HL-60 (cell line): ENCODE measurements at places on chromosomes 16 and 17.

- DNase-seq, result peak; percentile 94
Measured at GRCh38 chr17:74532115-74532514, 840 bp upstream of the CD300LB start.

GRCh38 chr16:77760800-77761199 lies 27.6 kb upstream of the VAT1L start:
- no peak for DNase-seq

DNA sequence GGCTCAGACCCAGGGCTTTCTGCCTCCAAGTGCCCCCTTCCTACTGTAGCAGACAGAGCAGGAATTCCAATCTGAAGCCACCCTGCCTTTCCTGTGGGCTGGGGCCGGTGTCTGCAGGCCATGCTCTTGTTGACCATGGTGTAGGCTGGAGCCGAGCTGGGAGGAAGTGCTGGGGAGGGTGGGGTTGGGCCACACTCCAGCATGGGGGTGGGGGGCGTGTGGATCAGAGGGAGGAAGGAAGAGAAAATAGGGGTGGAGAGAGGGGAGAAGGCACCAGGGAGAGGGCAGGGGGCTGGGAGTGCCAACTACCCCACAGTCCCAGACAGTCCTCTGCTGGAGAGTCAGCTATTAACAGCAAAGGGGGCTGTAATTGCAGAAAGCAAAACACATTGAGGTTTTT lies 54.3 kb upstream of the JPH3 start:
- DNase-seq, result no peak

DNA sequence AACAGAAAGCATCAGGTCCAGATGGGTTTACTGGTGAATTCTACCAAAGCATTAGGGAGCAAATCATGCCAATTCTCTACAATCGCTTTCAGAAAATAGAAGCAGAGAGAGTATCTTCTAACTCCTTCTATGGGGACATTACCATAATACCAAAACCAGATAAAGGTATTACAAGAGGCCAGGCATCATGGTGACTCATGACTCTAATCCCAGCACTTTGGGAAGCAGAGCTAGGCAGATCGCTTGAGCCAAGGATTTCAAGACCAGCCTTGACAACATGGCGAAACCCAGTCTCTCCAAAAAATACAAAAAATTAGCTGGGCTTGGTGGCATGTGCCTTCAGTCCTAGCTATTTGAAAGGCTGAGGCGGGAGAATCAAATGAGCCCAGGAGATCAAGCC lies 23.0 kb downstream of the HBQ1 start:
- no peak for DNase-seq

DNA sequence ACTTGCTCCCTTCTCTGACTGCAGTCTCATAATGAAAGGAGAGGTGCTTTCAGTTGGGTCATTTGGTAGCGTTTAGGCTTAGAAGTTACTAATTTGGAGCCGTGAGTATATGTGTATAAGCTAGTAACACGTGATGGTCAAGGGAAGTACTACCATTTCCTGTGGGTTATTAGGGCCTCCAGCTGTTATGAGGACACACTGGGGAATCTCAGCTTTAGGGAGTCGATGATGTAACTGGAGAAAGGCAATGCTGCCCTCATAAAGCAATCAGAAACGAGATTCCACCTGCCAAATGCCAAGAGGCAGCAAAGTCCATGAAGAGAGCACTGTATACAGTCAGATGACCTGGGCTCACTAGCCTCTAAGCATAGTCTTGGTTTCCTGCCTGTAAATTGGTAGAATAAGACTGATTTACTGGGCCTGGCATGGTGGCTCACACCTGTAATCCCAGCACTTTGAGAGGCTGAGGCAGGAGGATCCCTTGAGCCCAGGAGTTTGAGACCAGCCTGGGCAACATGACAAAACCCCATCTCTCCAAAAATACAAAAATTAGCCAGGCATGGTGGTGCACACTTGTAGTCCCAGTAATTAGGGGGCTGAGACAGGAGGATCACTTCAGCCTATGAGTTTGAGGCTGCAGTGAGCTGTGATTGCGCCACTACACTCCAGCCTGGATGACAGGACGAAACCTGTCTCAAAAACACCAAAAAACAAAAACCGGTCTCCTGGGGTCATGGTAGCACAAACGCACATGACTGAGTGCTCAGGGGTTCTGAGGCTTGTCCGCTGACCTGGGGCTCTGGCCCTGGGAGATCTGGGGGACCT lies 53.0 kb downstream of the SF3B3 start:
- peak; percentile 40 for DNase-seq

GRCh38 chr17:64533784-64534183 lies 27.0 kb downstream of the CEP95 start:
- no peak for DNase-seq

DNA sequence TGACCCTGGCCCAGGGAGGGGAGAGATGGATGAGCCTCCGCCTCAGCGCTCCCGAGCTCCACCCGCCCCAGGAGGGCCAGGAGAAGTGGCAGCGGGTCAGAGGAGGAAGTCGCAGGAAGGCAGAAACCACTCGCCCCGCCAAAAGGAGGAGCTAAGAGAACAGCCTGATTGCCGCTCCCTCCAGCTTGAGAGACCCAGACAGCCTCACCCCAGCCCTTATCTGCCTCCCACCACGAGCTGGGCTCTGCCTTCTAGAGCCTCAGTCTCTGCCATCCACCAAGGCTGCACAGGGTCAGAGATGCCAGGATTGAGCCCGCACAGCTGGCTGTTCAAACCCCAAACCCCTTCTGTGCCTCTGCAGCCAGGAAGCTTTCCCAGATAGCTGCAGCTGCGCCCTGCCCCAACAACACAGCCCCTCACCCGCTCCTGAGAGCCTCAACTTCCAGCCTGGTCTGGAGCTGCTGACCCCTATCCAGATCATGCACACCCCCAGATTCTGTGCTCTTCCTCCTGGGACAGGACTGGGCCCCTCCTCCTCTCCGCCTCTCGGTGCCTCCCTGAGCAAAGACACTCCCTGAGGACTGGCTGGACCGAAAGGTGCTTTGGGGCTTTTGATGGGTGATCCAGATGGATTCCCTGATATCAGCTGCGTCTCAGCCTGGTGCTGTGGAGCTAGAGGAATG lies 1.0 kb upstream of the ATP2A3 start:
- peak; percentile 86 for DNase-seq

DNA sequence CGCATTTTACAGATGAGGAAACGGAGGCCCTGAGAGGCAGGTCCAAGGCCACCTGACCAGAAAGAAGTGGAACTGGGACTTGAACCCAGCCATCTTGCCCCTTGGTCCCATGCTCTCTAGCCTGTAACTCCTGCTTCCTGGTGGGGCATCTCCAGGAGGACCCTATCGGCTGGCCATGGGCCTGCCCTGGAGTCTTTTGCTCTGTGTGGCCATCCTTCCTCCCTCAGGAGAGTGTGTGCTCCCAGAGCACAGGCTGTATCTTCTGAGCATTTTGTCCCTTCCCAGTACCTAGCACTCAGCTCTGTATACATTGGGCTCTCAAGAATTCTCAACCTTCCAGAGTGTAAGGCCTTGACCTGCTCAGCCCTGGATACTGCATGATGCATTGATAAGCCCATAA lies 28.4 kb upstream of the STH start:
- DNase-seq, result no peak

DNA sequence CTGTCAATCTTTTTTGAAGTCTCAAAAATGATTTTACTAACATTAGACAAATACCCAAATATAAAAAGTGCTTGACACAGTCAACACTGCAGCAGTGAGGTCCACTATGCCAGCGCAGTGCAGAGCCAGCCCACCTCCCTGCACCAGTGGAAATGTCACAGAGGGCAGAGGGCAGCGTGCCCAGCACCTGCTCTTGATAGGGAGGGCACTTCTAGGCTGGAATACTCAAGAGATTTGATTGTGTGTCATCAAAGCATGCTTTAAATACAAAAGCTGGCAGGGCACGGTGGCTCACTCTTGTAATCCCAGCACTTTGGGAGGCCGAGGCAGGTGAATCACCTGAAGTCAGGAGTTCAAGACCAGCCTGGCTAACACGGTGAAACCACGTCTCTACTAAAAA lies 136.0 kb downstream of the ANKRD11 start:
- no peak for DNase-seq

GRCh38 chr17:81151278-81151677 lies 14.0 kb upstream of the PVALEF start:
- no peak for DNase-seq

DNA sequence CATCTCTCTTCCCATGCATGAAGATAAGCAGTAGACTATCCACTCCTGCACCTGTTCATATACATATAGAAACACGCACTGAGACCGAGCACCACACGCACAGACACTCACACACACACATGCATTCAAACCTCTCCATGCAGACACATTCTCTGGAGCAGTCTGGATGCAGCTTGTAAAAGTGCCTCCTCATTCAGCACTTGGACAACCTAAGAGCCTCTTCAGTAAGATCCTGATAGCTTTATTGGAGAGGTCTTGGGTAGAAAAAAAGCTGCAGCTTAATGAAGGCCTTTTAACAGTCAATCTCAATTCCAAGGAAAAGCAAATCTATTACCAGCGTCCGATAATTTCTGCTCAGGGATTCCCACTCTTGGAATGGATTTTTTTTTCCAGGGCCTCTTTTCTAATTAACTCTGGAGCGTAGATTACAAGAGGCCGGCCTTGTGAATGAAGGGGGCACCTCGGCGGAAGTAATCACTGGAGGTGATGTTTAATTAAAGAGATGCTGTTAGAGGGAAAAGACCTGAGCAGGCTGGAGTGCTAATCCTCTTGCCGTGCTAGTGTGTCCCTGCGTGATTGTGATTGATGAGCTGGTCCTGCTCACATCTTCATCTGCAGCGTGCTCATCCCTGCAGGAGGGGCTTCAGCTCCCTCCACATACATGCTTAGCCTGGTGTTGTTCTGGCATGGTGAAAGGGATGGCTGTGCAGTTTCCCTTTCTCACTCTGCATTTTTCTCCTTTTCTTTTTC lies 155.1 kb downstream of the RBFOX1 start:
- no peak for DNase-seq

DNA sequence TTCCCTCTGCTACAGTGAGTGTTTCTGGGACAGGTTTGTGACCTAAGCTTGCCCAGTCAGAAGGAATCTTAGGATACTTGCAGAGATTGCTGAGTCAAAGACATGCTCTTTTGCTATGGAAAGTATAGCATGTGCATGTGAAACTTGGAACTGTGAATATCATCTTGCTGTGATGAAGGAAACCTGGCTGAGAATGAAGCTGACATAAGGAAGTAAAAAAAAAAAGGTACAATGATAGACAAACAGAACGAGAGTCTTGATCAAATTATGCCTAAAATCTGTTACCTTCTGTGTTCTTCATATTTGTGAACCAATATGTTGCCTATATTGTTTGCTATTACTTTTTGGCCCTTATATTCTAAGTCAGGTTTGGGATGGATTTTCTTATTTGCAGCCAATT lies 525.7 kb downstream of the NPIPA7 start:
- DNase-seq, result no peak

DNA sequence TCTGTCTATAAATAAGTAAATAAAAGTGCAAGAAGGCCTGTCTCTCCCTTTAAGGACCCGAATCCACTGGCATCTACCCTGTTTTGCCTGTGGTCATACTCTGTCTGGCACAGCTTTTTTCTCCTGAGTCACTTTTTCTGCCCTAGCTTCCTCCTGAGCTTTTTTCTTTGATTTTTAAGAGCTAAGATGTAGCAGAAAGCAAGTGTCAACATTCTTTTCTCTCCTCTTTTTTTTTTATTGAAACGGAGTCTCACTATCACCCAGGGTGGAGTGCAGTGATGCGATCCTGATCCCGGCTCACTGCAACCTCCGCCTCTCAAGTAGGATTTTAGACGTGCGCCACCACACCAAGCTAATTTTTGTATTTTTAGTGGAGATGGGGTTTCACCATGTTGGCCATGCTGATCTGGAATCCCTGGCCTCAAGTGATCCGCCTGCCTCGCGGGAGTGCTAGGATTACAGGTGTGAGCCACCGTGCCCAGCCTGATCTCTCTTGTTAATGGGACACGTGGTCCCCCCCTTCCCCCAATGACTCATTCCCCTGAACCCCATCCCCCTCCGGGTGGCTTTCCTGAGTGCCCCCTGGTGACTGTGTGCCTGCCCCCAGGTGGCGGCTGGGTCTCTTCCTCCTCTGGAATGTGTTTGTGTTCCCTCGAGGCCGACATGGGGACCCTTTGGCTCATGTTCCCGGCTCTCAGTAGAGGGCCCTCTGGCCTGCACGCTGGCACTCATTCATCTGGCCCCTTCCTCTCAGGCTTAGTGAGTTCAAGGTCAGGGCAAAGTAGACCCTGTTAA lies 14.2 kb downstream of the C16orf90 start:
- DNase-seq, result no peak
